ENCODE measurements at places on chromosomes 6 and 20. TPM values are rescaled to one million over a fixed set of nuclear protein-coding genes. Genes with fewer than 3 reads are reported as not detected.

- H3K4me3 ChIP-seq: no peak overlapping the region
- no peaks in the 10 kb centered on the region for H3K27me3 ChIP-seq
- H3K4me1 ChIP-seq: no peaks in the 10 kb centered on the region
- H3K36me3 ChIP-seq: no peaks in the 10 kb centered on the region
- H3K27ac ChIP-seq: no peak overlapping the region
- no peak for DNase-seq
Measured at GRCh38 chr6:126307849-126308248, 32.1 kb upstream of the CENPW start.

- H3K4me3 ChIP-seq: no peak overlapping the region
- DNase-seq: peak; percentile 70
- H3K27ac ChIP-seq: no peak overlapping the region
- H3K4me1 ChIP-seq: no peaks in the 10 kb centered on the region
Measured at GRCh38 chr6:3623451-3624249, 127.9 kb downstream of the PXDC1 start.

The MATN4 gene
- 0.19 TPM for total RNA-seq

GRCh38 chr6:140979642-140980091 lies 1153.1 kb upstream of the GJE1 start:
- no peaks in the 10 kb centered on the region for H3K27me3 ChIP-seq
- no peaks in the 10 kb centered on the region for H3K36me3 ChIP-seq
- H3K4me1 ChIP-seq: peaks cover 6% of the 10 kb centered on the region
- H3K27ac ChIP-seq: peak overlapping the region; percentile 51
- H3K4me3 ChIP-seq: peak overlapping the region; percentile 28

GRCh38 chr6:137893726-137894125 lies 26.7 kb downstream of the TNFAIP3 start:
- H3K36me3 ChIP-seq: no peaks in the 10 kb centered on the region
- H3K27ac ChIP-seq: no peak overlapping the region
- H3K4me1 ChIP-seq: no peaks in the 10 kb centered on the region
- no peak overlapping the region for H3K4me3 ChIP-seq

GRCh38 chr20:24761220-24762065 lies 187.6 kb upstream of the CST7 start:
- H3K27me3 ChIP-seq: no peaks in the 10 kb centered on the region
- no peak overlapping the region for H3K4me3 ChIP-seq
- no peak for DNase-seq
- H3K4me1 ChIP-seq: no peaks in the 10 kb centered on the region
- H3K27ac ChIP-seq: no peak overlapping the region
- H3K36me3 ChIP-seq: no peaks in the 10 kb centered on the region

GRCh38 chr6:45728674-45729073 lies 287.0 kb downstream of the CLIC5 start:
- H3K4me1 ChIP-seq: no peaks in the 10 kb centered on the region
- H3K27me3 ChIP-seq: no peaks in the 10 kb centered on the region
- no peaks in the 10 kb centered on the region for H3K36me3 ChIP-seq
- H3K27ac ChIP-seq: no peak overlapping the region

DNA sequence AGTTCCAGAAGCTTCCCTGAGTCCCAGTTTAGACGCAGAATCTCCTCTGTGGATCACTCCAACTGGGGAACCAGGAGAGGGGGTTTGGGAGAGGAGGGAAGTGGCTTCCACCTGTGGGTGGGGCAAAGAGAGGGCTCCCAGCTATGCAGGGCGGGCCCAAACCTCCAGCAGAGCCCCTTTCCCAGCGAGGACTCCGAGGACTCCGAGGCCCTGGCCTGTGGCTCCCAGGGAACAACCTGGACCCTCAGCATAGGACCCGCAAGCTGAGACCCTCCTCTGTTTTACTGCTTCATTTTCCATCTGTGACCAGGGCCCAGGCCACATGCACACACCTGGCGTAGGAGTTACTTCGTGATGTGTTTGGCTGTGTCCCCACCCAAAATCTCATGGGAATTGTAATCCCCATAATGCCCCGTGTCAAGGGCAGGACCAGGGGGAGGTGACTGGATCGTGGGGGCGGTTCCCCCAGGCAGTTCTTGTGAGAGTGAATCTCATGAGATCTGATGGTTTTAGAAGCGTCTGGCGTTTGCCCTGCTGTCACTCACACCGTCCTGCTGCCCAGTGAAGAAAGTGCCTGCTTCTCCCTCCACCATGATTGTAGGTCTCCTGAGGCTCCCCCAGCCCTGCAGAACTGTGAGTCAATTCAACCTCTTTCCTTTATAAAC lies 27.9 kb downstream of the NTSR1 start:
- no peaks in the 10 kb centered on the region for H3K36me3 ChIP-seq
- no peak overlapping the region for H3K4me3 ChIP-seq
- H3K27me3 ChIP-seq: no peaks in the 10 kb centered on the region

The FRS3 gene
- total RNA-seq: 7.0 TPM

GRCh38 chr6:2945153-2945452 lies 26.3 kb downstream of the SERPINB6 start:
- H3K4me3 ChIP-seq: no peak overlapping the region
- H3K4me1 ChIP-seq: no peaks in the 10 kb centered on the region
- DNase-seq: no peak
- peaks cover 11% of the 10 kb centered on the region for H3K36me3 ChIP-seq
- H3K27ac ChIP-seq: no peak overlapping the region
- no peaks in the 10 kb centered on the region for H3K27me3 ChIP-seq

GRCh38 chr20:46358346-46359058 lies 47.9 kb downstream of the ELMO2 start:
- no peak overlapping the region for H3K27ac ChIP-seq
- no peak for DNase-seq
- peaks cover 9% of the 10 kb centered on the region for H3K4me1 ChIP-seq
- no peak overlapping the region for H3K4me3 ChIP-seq
- H3K27me3 ChIP-seq: no peaks in the 10 kb centered on the region

GRCh38 chr6:135922746-135923145 lies 71.2 kb downstream of the PDE7B start:
- H3K4me3 ChIP-seq: no peak overlapping the region
- DNase-seq: no peak
- no peaks in the 10 kb centered on the region for H3K36me3 ChIP-seq

DNA sequence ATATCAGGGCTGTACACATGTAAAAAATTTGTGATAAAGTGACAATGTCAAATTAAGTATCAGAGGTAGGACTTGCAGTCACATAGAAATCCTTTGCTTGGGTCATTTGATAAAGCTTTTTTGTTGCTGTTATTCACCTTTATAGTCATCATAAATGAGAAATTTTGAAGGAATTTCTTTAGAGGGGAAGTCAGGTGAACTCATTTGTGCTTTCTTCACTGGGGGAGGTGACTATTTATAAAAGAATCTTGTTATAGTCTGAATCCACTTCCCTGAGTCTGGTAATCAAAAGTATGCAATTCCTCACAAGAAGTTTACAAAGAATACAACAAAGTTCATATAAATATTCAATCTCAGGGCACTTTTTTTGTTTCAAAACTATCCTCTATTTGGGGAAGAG lies 47.7 kb downstream of the FRK start:
- no peaks in the 10 kb centered on the region for H3K36me3 ChIP-seq
- H3K27ac ChIP-seq: no peak overlapping the region
- H3K4me1 ChIP-seq: peaks cover 43% of the 10 kb centered on the region

GRCh38 chr6:12761376-12762115 lies 45.0 kb downstream of the PHACTR1 start:
- H3K27me3 ChIP-seq: no peaks in the 10 kb centered on the region
- no peaks in the 10 kb centered on the region for H3K4me1 ChIP-seq
- no peak overlapping the region for H3K27ac ChIP-seq
- no peak overlapping the region for H3K4me3 ChIP-seq
- no peak for DNase-seq
- H3K36me3 ChIP-seq: no peaks in the 10 kb centered on the region

DNA sequence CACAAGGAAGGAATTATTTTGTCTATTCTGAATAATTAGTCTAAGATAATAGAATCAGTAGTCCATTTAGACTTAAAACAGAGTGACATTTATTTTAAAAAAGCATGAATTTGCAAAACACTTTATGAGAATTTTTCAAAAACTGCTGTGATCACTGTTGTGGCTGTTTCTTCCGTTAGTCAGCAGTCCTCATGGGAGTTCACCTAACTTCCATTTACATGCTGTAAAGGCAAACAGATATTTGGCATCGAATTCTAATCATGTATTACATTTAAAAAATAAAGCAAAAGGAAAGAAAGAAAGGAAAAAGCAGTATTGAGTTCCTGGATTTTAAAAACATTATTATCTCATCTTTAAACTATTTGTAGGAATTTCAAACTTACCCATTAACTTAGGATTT lies 111.8 kb downstream of the MTHFD1L start:
- no peaks in the 10 kb centered on the region for H3K27me3 ChIP-seq
- no peak for DNase-seq
- no peak overlapping the region for H3K4me3 ChIP-seq
- no peaks in the 10 kb centered on the region for H3K4me1 ChIP-seq
- H3K36me3 ChIP-seq: no peaks in the 10 kb centered on the region

DNA sequence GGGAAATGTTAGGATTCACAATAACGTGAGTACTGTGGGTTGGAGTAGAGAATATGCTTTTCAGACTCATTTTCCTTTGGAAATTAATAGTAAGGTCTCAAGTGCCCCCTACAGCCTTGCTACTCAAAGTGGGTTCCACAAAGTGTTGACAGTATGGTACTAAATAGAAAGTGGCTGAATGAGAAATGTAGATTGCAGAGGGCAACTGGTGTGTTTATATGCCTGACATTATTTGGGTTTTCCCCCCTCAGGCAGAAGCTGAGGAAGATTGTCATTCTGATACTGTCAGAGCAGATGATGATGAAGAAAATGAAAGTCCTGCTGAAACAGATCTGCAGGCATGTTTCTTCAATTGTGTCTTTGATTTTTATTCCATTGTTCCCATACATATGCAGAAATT lies 5.6 kb downstream of the FBXO9 start:
- H3K36me3 ChIP-seq: peaks cover 6% of the 10 kb centered on the region
- H3K4me3 ChIP-seq: no peak overlapping the region
- no peaks in the 10 kb centered on the region for H3K27me3 ChIP-seq
- peaks cover 7% of the 10 kb centered on the region for H3K4me1 ChIP-seq
- no peak for DNase-seq

DNA sequence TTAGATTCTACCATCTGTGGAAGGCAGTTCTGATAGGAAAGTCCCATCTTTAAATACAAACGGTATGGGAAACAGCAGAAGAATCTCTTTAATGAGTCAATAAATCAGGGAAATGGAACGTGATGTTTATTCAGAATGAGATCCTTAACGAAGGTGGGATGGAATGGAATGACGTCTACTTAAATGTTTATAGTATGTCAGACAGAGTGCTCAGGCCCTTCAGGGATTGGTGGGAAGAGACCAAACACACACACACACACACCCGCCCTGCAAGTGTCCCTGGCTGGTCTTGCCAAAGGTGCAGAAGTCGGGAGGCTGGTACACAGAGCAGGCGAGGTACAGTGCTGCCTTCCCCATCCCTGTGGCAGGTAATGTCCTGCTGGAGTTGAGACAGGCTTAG lies 164.0 kb downstream of the FARS2 start:
- H3K27ac ChIP-seq: no peak overlapping the region
- H3K27me3 ChIP-seq: no peaks in the 10 kb centered on the region
- H3K4me3 ChIP-seq: no peak overlapping the region
- no peak for DNase-seq
- no peaks in the 10 kb centered on the region for H3K4me1 ChIP-seq

DNA sequence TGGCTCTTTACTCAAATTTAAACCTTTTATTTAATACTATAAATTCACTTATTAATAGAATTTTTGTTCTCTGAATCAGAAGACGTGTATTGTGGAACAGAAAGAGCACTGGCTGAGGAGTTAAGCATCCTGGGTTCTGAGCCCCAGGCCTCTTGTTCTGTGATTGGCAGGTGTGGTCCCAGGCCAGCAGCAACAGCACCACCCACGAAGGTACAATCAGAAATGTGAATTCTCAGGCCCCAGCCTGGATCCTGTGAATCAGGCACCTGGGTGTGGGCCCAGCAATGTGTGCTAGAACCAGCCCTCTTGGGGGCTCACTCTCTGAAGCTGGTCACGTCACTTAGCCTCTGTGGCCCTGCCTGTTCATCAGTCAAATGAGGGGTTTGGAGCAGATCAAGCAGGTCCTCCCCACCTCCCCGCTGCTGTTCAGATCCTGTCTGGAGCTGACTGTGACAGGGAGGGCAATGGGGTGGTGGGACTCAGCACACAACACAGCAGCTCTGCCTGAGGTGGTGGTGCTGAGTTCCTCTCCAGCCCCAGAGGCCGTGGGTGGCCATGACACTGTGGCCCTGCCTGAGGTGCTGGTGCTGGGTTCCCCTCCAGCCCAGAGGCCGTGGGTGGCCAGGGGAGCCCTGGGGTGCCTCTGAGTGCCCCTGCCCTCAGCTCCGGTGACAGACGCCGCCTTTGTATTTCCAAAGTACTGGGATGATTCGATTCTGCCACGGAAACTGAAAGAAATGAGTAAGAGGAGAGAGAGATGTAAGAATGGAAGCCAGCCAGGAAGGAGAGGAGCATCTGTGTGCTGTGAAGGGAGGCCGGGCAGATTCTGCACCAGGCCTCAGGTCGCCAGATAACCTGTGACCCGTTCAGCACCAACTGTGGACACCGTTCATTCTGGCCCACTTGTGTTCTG lies 41.6 kb upstream of the FRMD1 start:
- no peaks in the 10 kb centered on the region for H3K27me3 ChIP-seq
- no peak overlapping the region for H3K4me3 ChIP-seq
- H3K36me3 ChIP-seq: no peaks in the 10 kb centered on the region
- no peak overlapping the region for H3K27ac ChIP-seq
- no peak for DNase-seq
- no peaks in the 10 kb centered on the region for H3K4me1 ChIP-seq

DNA sequence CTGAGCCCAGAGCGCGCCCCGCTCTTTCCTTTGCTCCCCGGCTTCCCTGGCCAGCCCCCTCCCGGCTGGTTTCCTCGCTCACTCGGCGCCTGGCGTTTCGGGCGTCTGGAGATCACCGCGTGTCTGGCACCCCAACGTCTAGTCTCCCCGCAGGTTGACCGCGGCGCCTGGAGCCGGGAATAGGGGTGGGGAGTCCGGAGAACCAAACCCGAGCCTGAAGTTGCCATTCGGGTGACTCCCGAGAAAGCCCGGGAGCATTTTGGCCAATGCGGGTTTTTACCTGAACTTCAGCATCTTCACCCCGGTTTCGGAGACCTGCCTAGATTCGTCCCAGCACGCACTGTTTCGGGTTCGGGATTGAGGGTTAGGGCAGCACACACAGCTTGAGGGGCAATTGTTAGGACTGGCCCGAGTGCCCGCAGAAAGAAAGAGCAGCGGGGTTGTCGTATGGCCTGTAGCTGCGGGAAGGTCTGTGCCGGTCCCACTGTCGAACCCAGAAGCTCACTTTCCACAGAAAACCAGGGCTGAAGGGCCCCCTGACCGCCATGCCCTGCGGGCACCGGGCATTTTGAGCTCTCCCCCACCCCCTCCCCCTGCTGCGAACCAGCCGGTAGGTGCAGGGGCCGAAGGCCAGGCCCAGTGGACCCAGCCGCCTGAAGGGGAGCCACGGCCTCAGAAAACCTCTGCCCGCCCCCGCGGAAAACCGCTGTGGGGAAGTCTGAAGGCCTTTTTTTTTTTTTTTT lies 2.1 kb downstream of the FOXP4 start:
- no peaks in the 10 kb centered on the region for H3K4me1 ChIP-seq
- H3K4me3 ChIP-seq: peak overlapping the region; percentile 89
- peaks cover 2% of the 10 kb centered on the region for H3K36me3 ChIP-seq

- no peaks in the 10 kb centered on the region for H3K4me1 ChIP-seq
- no peaks in the 10 kb centered on the region for H3K36me3 ChIP-seq
- no peak overlapping the region for H3K27ac ChIP-seq
- H3K4me3 ChIP-seq: no peak overlapping the region
- H3K27me3 ChIP-seq: no peaks in the 10 kb centered on the region
Measured at GRCh38 chr20:63309261-63310071, 16.5 kb downstream of the COL20A1 start.

The APOM gene
- 4.6 TPM for total RNA-seq

The PGC gene
- not detected for total RNA-seq
